Choroid plexus epithelial cell (primary cell): ENCODE measurements at places on chromosomes 6 and 20.

GRCh38 chr6:120614723-120615122 is 719.6 kb downstream of the TBC1D32 start:
- DNase-seq: no peak

DNA sequence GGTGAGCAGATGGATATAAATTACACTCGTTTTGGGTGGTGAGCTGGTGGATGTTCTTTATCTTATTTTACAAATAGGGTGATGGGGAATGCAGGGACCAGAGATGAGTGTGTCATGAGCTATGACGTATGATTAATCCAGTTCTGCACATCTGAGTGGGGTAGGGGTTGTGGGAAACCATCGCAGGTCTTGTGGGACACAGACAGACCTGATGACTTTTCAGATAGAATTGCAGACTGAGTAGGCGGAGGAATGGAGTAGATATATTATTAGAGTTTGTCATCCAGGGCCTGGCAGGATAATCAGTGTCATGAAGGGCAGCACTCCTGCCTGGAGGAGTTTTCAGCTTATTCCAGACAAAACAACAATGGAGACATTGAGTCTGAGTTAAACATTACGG is 12.9 kb upstream of the DSP start:
- DNase-seq: peak; percentile 69

- no peak for DNase-seq
Observed at GRCh38 chr6:37954791-37955190, 135.3 kb downstream of the ZFAND3 start.

DNA sequence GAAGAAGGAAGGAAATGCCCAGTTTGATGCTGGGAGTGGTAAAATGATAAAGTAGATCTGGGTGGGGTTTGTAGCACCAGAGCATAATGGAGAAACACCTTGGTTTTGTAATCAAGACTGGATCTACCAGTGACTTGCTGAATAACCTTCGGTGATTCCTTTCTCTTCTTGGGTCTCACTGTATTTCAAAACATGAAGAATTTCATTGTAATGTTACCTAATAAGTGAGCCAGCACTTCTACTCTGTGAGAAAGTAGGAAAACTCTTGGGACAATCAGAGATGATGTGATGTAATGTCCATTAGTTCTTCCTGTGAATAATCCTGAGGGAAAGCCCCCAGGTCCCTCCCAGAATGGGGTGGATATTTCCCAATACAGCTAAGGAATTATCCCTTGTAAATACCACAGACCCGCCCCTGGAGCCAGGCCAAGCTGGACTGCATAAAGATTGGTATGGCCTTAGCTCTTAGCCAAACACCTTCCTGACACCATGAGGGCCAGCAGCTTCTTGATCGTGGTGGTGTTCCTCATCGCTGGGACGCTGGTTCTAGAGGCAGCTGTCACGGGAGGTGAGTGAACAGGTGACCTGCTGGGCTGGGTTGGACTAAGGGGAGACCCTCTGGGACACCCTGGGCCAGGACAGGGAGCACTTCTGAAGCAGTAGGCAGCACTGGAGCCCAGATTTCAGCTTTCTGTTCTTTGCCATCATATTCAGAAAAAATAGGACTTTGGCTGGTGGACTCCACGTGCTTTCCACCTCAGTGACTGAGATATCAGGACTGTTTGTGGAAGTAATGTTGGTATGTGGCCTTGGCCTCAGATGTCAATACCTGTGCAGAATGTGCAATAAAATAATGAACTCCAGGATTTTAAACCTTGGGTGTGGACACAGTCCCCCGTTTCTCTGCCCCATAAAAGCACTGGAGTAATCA is at the start of gene PI3:
Gene PI3, plus strand, starts transcription at position 469 of the 931 bp plus-strand sequence. Its CDS starts 21 bp downstream, at position 490.
- no peak for DNase-seq

- DNase-seq: peak; percentile 39
Observed at GRCh38 chr6:13229205-13230085, 98.9 kb downstream of the TBC1D7 start.

DNA sequence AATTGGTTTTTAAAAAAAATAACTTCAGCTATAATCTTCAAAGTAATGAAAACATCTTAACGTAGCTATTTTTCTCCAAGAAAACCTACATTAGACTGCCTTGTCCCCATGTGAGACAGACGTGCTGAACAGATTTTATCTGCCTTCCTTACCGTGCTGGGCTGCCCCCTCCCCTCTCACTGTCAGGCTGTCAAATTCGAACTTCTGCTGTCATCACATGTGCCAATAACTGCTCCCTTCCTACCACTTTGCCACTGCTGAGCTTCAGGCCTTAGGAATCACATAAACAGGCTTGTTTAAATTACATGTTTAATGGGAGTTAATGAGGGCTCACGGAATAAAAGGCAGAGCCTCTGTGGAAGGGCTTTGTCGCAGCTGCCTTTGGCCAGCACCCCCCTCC is 77.0 kb upstream of the NHSL1 start:
- DNase-seq: no peak

- no peak for DNase-seq
Observed at GRCh38 chr6:158122048-158122447, 46.0 kb downstream of the SERAC1 start.

- DNase-seq: no peak
Observed at GRCh38 chr6:32950449-32950848, 2.4 kb downstream of the HLA-DMA start.
